ENCODE measurements at places on chromosomes 2 and 18.

- no peak for DNase-seq
These were observed 258.9 kb upstream of the OSR1 start for GRCh38 chr2:19617257-19617848.

DNA sequence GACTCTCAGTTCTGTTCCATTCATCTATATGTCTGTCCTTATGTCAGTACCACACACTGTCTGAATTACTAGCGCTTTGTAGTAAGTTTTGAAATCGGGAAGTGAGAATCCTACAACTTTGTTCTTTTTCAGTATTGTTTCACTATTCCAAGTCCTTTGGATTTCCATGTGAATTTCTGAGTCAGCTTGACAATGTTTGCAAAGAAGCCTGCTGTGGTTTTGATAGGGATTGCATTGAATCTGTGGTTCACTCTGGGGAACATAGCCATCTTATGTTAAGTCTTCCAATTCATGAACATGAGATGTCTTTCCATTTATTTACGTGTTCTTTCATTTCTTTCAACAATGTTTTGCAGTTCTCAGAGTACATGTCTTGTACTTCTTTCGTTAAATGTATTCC lies 15.0 kb downstream of the SLC3A1 start:
- DNase-seq = no peak

- DNase-seq = no peak
These were observed 21.4 kb upstream of the FAM228A start for GRCh38 chr2:24153478-24153877.

GRCh38 chr2:226911932-226912331 lies 76.1 kb downstream of the RHBDD1 start:
- no peak for DNase-seq

DNA sequence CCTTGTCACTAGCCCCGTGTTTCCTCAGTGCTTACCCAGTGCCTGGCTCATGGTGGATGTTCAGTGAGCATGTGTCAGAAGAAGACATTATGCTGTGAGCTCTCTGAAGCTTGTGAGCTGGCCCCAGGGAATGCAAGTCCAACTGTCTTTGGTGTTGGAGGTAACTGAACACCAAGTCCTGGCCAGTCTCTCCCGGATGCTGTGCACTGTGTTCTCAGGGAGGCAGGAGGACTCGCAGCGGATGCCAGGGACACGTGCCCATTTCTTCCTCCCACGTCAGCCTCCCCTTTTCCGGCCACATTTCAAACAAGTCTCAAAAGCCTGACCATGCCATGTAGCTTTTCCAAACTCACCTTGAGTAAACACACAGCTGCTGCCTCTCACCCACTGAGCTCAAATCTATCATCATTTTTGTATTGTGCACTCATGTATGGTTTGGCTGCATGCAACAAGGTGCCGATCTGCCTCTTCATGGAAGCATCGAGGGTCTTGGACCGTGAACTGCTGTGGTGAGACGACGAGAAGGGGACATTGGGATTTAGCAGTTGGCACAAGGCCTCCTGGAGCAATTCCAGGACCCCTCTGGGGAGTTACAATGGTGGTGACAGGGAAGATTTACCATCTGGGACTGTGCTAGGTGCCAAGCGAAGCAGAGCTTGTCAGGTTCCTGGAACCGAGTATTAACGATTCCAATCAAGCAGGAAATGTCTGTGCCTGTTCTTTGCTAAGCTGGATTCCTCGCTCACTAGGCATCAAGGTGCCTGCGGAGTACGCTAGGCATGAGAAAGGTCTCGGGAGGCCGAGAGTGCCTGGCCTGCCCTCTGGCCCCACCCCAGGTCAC lies 44.4 kb upstream of the MGAT4A start:
- no peak for DNase-seq

- DNase-seq = no peak
These were observed 301.3 kb upstream of the RBMS1 start for GRCh38 chr2:160794926-160795325.

- DNase-seq = no peak
These were observed 411.8 kb downstream of the MTX2 start for GRCh38 chr2:176680916-176681516.

GRCh38 chr18:2256577-2256976 lies 314.7 kb downstream of the METTL4 start:
- no peak for DNase-seq

GRCh38 chr2:84894758-84895520 lies 10.5 kb upstream of the TMSB10 start:
- DNase-seq = no peak

GRCh38 chr2:25375989-25376545 lies 34.3 kb upstream of the DNMT3A start:
- no peak for DNase-seq

DNA sequence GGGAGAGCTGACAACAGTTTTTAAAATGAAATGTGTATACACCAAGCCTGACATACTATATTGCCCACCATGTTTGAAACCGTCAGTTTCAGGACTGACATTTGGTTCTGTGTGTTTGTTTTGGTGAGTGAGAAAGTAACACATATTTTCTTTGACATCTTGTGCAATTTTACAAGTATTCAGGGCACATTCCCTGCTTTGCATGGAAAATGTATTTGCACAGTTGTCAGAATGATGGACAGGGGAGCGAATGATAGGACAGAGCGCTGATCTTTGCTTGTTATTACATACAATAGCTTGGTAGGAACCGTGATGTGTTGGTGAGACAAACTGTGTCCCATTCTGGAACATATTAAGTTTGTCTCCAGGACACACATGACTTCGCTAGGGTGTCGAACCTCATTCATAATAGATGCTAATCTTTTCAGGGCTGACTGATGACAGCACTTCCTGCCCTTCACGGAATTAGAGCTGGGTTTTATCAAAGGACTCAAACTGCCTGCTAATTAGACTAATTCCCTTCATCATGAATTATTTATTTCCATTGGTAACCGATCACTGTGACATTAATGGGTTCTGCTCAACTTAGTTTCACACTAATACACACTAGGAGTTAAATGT lies 158.5 kb downstream of the CDCA7 start:
- DNase-seq = no peak
